Activated CD8-positive, alpha-beta memory T cell treated with anti-CD3 and anti-CD28 coated beads for 1 hour (primary cell): ENCODE measurements at places on chromosomes 6 and 20.

GRCh38 chr6:96837081-96837971 lies at the start of gene GPR63:
GPR63 (minus strand) TSS chr6:96837477; CDS start chr6:96799731, 37,746 bp downstream.
- peak; percentile 30 for DNase-seq

- no peak for DNase-seq
These were observed 60.5 kb upstream of the GGTLC1 start for GRCh38 chr20:24049081-24049480.

DNA sequence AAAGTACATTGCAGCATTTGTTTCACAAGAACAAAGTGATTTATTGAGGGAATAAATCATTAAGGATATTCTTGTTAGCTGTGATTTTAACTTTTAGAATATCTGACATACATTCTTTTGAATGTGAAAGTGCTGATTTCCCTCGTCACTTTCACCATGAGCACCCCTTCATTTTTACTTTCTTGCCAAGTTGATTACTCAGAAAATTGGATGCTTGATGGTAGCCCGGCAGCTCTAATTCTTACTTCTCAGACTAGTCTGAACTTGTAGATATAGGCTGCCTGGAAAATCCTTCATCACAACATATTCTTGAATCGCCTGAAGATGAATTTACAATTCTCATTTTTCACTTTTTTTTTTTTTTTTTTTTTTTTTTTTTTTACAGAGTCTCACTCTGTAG lies 147.1 kb upstream of the SMLR1 start:
- no peak for DNase-seq

DNA sequence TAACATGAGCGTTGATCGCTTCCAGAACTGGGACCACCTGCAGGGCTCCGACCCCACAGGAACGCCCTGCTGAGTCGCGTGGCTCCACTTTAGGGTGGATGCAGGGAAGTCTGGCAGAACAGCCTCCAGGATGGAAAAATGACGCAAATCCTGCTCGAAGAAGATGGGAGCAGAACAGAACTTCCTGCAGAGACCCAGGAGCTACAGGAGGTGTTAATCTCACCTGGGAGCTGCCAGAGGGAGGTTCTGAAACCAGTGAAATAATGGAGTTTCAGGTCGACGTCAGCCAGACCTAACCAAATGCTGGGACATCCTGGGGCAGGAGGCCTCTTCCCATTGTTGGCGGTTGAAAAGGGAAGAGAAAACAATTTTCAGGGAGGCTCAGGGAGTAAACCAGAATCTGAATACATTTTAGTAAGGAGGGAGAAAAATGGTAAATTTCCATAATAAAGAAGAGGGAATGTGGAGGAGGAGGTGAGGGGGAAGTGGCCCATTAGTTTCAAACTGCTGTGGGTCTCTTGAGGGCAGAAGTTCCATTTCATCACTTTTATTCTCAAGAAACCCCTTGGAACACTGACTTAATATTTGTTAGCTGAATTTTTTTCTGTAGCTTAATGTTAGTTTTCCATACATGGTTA lies 558.4 kb upstream of the CDH4 start:
- DNase-seq: no peak

GRCh38 chr6:12291839-12292604 lies 1.9 kb downstream of the EDN1 start:
- no peak for DNase-seq

DNA sequence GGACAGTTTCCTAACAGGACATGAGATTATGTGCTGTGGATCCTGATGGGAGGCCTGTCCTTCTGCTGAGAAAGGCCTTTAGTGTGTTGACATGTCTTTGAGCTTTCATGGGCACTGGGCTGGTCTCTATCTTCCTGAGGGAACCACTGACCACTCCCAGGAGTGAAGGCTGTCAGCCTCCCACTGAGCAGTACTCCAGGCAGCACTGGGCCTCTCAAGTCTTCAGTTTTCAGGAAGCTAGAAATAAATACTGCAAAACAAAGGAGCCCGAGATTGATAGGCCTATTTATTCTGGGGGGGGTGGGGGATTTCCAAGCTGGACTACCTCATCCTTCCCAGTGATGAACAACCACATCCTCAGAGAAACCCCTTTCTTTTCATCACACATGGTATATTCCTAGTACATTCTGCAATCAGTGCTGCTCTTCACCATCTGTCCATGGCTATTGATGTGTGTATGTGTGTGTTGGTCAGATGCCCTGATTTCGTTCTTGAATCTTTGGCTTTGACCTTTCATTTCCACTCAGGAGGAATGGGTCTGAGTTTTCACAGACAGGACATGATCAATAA lies 180.9 kb upstream of the SPTLC3 start:
- no peak for DNase-seq

DNA sequence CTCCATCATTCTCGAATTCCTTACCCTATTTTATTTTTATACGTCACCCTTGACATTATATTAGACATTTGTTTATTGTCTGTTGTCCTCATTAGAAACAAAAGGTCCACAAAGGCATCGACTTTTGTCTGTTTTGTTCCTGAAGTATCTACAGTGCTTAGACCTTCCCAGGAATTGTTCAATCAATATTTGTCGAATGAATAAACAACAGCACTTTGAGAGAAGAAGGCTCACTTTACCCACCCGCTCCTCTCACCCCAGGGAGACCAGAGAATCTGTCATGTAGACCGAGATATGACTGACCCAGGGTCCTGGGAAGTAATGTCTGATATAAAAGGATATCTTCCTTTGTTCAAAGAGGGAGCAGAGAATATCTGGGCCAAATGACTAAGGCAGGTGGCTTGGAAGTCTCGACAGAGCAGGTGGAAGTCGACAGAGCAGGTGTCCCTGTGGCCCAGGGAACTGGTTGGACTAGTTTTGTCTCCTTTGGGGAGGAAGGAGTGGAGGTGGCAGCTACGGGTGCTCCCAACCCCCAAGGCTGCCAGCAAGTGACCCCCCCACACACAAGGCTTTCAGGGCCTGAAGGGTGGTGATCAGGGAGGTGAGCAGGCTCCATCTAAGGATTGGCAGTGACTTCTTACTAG lies 14.8 kb upstream of the CHMP4B start:
- no peak for DNase-seq

GRCh38 chr20:63100926-63101699 lies 94.3 kb upstream of the BHLHE23 start:
- no peak for DNase-seq

- DNase-seq: no peak
These were observed 113.9 kb downstream of the ELOVL4 start for GRCh38 chr6:79833264-79833963.

- no peak for DNase-seq
These were observed 46.3 kb upstream of the SMIM28 start for GRCh38 chr6:138331444-138331843.

DNA sequence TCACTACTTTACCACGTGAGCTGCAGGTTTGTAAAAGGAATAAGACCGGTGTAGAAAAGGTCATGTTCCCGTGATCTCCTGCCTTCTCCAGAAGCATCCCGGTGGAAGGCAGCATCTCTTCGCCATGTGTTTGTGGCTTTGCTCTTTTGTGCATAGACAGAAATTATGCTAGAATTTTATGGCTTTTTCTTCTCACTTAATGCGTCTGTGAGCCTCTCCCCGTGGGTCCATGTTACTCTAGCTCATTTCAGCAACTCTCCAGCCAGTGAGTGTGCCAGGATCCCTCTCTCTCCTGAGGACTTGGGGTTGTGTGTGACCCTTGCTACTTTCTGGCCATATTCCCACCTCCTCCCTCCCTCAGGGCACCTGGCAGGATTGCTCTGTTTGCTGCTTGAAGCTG lies 289.5 kb downstream of the CDH4 start:
- DNase-seq: no peak
